ENCODE measurements at places on chromosomes 6 and 20.
A peak's percentile ranks its signal among the peaks of the same experiment; 100 is the strongest.

DNA sequence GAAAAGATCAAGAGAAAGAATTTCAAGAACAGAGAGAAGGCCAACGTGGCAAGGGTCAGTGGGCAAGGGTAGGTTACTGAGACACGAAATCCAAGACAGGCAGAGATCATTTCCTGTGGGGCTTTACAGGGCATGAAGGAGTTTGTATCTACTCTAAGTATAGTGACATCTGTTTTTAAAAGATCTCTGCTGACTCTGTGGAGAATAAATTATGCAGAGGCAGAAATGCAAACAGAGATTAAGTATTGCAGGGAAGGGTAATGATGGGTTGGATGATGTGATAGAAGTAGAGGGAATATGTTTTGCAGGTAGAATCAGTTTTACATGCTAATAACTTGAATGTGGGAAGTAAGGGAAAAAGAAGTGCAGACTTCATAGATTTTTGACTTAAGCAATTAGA is 243.5 kb downstream of the FRK start:
- no peak for DNase-seq

DNA sequence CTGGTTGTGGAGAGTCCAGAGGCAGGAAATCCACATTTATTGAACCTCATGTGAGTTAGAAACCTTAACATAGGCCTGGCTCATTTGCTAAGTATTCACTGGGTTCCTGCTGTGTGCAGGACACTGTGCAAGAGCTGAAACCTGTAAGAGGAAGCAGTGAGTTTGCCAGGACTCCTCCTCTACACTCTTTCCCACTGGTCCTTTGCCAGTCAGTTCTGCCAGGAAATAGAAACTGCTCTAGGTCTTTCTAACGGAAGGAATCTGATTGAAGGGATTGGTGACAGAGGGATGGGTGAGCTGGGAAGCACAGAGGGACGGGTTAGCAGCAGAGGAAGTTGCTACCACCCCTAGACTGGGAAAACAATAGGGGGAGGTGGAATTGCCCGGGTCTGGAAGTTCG is 234.2 kb upstream of the ECI2 start:
- DNase-seq = no peak

DNA sequence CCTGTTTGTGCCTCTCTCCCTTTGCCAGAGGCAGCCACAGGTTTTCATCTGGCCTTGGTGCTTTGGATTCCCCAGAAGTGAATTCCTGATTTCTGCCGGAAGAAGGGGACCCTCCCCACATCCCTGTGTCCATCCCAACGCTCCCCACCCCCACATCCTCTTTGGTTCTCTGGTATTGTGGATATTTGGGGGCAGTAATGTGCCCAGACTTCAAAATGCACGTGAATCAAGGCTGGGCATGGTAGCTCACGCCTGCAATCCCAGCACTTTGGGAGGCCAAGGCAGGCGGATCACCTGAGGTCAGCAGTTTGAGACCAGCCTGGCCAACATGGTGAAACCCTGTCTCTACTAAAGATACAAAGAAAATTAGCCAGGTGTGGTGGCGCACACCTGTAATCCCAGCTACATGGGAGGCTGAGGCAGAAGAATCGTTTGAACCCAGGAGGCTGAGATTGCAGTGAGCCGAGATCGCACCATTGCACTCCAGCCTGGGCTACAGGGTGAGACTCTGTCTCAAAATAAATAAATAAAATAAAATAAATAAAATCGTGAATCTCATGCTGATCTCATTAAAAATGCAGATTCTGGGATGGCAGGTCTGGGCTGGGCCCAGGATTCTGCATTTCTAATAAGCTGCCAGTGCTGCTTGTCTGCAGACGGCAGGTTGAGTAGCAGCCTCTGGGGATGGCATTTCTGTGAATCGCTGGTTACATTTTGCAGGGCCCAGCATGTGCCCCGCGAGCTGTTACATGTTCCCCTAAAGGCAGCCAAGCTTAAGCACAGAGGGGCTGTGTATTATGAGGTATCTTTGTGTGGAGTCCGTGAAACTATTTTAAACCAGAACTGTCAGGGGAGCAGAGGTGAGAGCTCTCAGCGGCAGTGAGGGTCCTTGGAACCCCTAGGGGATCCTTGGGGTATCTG is 49.0 kb downstream of the SYNJ2 start:
- no peak for DNase-seq

DNA sequence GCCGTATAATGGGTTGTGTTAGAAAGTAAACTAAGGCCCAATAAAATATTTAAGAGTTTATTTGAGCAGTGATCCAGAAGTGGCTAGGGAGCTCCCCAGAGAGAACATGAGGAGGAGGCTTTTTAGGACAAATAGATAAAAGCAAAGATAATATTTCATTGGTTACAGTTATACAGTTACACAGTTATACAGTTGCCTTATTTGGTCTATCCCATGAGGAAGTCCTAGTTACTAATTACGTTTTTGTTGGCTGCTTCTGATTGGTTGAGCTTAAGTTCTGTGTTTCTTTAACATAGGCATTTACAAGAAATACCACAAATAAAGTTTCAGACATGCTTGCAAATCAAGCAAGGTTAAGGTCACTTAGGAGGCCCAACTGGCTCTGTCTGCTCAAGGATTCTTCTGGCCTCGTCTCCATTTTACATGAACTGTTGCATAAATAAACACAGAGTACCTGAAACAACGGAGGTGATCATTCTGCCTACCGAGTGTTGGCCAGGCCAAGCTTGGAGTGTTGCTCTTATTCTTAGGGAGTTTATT is 7.0 kb downstream of the UBD start:
- DNase-seq = no peak

DNA sequence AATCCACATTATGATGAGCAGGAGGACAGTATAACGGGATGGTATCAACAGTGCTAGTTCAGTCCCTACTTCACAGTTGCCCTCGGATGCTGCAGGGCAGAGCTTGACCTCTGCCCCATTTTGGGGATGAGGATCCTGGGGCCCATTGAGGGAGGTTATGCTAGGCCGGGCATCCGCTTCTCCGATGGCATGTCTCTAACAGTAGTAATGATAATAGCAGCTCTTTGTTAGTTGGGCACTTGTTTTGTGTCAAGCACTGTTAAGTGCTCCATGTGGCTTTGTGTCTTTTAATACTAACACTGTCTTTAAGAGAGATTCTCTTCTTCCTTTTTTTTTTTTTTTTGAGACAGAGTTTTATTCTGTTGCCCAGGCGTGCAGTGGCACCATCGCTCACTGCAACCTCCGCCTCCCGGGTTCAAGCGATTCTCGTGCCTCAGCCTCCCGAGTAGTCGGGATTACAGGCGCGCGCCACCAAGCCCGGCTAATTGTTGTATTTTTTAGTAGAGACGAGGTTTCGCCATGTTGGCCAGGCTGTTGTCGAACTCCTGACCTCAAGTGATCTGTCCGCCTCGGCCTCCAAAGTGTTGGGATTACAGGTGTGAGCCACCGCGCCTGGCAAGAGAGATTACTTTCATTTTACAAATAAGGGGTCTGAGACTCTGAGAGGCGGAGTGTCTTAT is 1.1 kb downstream of the MAPRE1 start:
- DNase-seq = no peak

DNA sequence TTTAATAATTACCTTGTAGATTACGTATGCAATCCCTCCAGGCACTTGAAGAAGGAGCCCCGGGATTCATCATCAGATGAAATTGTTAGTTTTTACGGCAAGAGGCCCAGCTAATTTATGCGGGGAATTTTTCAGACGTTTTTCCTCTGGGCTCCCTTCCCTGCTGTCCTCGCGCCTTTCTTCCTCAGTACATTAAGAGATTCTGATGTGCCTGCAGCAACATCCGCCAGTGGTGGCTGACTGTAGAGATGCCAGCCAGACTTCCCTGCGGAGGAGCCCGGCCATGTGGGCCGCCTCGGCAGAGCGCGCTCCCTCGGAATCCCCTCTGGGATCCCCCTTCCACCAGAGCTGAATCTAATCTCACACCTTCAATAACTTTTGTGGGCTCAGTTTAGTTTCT is 46.4 kb upstream of the POU3F2 start:
- peak; percentile 54 for DNase-seq

GRCh38 chr20:53943522-53944291 is 126.7 kb downstream of the BCAS1 start:
- DNase-seq = no peak

DNA sequence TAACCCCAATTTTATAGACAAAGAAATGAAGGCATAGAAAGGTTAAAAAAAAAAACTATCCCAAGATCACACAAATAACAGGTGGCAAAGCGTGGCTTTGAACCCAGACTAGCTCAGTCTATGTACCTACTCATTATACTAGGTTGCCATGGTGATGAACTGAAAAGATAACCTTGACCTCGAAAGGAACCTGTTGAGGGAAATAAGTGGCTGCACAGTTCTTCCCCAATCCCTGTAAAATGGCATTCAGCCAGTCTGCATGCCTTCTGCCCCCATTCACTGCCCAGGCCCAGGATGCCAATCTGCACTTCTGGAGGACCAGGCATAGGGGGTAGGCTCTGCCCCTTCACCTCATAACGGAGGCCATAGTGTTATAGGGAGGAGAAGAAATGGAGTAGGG is 295.2 kb downstream of the PTPRT start:
- DNase-seq = no peak

DNA sequence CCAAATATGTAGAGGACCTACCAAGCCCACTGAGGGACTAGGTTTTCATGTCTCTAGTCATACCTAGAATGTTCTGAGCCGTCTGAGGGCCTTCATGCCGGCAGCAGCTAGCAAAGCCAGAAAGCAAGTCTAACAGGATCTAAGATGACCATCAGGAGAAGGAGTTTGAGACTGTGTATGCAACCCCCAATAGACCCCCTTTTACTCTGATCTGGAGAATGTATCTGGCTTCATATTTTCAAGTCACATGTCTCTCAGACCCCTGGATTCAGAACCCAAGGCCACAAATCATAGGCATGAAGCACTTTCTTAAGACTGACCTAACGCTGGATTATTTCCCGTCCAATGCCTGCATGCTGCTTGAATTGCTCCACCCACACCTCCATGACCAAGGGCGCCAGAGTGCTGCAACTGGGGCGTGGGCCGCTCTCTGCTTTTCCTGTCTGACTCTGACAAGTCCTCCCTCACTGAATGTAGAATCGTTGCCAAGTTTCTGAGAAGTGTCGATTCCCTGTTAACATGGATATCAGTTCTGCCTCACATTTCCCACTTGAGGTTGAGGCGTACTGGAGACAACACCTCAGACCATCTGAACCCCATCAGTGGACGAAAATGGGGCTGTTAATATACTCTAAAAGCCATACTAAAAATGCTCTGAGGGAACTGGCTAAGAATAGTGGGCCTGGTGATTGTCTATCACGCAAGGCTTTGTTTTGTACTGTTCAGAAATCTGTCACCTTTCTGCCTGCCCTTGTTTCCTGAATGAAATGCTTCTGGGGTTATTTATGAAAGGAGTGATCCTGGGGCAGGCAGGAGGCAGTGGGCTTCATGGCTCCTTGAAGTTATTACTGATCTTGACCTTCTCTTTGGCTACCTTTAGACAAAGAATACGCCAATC is 23.9 kb upstream of the ASXL1 start:
- no peak for DNase-seq

DNA sequence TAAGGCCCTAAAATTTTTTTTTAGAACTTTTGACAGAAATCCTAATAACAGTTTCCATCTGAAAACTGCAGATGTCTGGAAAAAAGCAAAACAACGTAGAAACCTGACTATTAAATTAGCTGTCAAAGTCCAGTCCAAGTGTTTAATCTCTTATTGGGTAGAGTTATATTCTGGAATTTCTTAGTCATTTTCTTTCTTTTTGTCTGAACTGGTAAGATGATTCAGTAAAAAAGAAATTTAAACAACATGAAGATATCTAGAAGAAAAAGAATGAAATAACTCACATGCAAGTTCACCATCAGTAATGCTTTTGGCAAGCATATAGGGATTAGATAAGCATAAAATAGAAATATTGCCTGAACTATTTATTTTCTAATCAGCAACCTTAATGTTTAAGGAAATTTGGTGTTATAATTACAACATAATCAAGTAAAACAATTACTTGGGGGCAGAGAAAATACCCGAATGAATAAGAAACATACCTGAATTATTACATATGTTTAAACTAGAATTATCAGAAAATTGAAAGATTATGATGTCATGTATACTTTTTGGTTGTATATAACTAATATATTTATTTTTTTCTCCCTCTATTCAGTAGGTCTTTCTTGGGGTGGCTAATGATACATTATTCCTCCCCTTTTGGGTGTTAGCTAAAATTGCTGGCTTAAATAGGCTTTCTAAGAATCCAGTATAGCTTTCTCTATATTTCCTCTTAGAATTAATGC is 51.1 kb downstream of the FAM83B start:
- no peak for DNase-seq

- DNase-seq = no peak
These were observed 164.4 kb upstream of the QKI start for GRCh38 chr6:163250116-163250515.

DNA sequence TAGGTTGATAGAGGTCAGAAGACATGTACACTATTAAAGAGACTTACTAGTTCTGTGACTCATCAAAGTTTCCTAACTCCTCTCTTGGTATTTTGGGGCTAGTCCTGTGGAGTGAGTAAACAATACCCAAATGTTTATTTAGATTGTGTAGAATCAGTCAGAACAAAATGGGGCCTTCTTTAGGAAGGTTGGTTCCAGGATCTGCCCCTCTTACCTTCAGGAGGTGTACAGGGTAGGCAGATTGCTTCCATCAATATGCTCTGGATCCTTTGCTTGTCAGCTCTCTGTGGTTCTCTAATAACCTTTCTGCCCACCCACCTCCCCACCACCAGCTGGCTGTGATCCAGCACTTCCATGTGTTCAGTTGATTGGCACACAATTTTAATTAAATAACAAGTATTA is 107.0 kb downstream of the POPDC3 start:
- DNase-seq = no peak

GRCh38 chr6:159836718-159837490 is 36.8 kb downstream of the PNLDC1 start:
- DNase-seq = no peak

DNA sequence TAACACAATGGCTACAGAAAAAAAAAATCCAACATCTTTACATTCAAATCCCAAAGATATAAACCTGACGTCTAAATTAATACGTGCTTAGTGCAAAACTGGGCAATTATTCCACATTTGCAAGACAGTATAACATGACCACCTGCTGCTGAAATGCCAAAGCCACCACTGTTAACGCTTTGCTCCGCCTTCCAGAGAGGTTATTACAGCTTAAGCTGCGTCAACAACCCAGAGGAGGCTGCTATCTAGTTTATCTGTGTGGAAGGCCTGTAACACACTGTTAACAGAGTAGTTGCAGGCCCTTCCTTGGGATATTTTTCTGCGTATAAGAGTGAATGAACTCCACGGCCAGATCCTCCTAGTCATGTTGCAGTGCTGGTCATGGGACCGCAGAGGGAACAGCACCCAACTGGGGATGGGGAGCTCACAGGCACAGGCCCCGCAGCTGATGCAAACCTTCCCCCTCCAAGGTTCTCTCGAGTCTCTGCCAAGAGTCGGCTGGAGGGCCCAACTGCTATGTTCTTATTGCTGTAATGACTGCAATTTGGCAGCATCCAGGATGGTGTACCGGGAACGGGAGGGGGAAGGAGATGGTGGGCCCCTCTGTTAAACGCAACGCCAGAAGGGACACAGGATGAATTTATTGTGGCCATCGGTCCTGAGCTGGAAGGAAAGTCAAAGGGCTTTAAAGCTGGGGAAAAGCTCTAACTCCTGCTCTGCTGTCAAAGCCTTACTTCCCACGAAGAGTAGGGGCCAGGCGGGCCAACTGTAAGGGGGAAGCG is 993 bp upstream of the NCOA7 start:
- DNase-seq = peak; percentile 37

DNA sequence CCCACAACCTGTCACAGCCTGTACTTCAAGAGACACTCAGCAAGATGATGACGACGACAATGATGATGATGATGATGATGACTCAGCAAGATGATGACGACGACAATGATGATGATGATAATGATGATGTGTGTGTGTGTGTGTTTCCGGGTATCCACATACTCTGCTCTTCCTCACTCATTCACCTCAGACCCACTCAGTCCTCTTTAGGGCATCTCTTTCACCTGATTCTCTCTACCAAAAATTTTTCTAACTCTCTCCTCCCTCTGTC is 1.2 kb upstream of the EIF6 start:
- no peak for DNase-seq

Data from glutamatergic neuron (in vitro differentiated cells).